ENCODE measurements at places on chromosomes 7 and 10. TPM values are rescaled to one million over a fixed set of nuclear protein-coding genes. Genes with fewer than 3 reads are reported as not detected.

The GRID2IP gene
- 0.09 TPM for total RNA-seq

The PWWP2B gene
- total RNA-seq: 10.6 TPM

The DGKB gene
- total RNA-seq: 0.76 TPM

DNA sequence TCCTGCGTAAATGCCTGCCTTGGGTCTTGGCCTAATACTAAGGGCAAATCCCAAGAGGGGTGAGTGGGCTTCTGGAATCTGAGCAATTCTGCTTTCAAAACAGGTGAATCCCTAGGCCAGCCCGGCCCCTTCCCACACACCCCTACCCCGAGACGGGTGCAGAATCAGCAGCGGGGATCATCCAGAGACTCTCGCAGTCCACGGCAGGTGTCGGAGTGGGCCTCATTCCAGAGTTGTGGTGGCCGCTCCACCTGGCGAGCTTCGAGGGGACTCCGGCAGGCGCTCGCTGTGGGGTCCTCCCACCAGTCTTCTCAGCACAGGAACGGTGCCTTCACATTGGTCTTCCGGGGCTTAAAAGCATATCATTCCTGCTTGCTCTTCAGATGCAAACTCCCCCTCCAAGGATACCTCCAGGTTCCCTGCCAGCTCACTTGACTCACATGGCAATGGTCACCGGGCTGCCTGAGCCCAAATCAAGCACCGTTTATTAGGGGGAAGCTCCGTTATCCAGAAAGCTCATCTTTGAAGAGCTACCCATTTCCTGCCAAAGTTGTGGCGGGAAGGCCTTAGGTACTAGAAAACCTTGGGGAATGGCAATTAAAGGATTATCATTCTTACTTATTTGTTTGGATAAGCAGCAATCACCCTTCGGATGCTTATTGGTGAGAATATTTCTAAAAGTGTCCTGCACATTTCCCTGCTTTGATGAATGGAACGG lies 67.6 kb downstream of the PRKAG2 start:
- DNase-seq: no peak

GRCh38 chr10:118409295-118409694 lies 67.2 kb upstream of the FAM204A start:
- no peak for DNase-seq

DNA sequence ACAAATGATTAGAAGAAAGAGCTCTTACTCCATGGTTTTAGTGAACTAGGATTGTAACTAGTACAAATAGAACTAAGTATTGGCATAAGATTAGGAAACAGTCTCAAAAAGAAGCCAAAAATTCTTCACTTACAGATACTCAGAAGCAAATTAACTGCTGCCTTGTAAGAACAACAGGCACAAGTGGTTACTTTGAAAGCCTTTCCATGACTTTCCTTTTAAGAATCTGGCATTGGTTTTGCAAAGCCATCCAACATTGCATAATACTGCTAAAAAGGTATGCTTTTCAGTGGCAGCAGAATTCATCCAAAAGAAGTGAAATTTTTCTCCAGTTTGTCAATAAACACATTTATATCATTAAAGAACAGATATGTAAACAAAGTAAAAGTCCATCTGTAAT lies 126.8 kb upstream of the ODAD2 start:
- no peak for DNase-seq

DNA sequence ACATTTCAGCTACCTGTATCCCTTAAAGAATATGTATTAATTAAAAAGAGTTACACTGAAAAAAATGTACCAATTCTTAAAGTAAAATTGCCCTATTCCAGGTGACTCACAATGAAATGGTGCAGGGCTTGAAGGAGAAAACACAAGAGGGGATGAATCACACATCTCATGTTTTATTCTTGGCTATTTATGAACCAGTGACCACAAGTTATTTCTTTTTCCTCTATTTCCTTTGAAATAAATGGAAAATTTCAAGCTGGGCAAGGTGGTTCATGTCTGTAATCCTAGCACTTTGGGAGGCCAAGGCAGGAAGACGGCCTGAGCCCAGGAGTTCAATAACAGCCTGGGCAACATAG lies 106.8 kb downstream of the UBE2H start:
- DNase-seq: no peak

DNA sequence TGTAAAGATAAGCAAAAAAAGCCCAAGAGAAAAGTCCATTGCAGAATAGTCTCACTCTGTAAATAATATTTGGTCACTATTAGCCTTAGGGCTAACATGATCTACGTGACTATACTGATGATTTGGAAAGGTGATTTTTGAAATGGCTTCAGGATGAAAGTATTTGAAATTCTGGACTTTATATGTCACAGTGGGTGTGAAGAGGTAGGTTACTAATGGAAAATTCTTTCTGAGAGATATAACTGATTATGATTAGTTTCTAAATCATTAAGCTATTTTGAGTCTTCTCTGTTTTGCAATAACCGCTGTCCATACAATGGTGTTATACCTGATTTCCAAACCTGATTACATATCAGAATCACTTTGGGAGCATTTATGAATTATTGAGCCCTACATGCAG lies 20.1 kb upstream of the HBP1 start:
- DNase-seq: no peak
